ENCODE measurements at places on chromosomes 2 and 18. TPM values are rescaled to one million over a fixed set of nuclear protein-coding genes. Genes with fewer than 3 reads are reported as not detected.

DNA sequence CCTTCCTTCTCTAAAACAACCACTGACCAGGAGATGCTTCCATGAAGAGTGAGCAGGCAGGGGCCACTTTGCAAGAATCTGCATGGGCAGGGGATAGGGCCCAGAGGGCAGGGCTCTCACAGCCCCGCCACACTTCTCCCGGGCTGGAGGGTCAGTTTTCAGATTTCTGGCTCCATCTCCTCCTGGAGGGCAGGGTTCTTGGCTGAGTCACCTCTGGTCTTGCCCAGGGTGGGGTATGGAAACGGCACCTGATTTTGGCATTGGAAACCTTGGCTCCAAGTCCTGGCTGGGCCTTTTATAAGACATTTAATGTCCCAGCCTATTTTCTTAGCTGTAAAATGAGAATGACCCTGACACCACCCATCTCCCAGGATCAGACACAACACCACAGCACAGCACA, 27.6 kb upstream of the ASPRV1 start:
- no peak for DNase-seq

The SLC40A1 gene
- total RNA-seq, result 1.5 TPM

GRCh38 chr18:58362829-58363271, 266.0 kb downstream of the ALPK2 start:
- no peak for DNase-seq

- DNase-seq, result no peak
Measured at GRCh38 chr2:65275141-65275915, 47.7 kb downstream of the ACTR2 start.

GRCh38 chr2:234025891-234026401, 24.6 kb upstream of the SPP2 start:
- DNase-seq, result no peak

DNA sequence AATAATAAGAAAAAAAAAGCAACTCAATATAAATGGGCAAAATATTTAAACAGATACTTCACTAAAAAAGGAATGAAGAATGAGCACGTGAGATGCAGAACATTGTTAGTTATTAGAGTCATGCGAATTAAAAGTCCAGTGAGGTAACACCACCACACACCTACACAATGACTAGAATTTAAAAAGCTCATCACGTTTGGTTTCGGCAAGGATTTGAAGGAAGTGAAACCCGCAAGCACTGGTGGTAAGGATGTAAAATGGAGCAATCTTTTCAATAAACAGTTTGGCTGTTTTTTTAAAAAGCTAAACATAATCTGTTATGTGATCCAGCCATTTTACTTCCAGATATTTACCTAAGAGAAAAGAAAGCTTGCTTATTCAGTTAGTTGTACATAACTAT, 1181.6 kb upstream of the CELF4 start:
- no peak for DNase-seq

DNA sequence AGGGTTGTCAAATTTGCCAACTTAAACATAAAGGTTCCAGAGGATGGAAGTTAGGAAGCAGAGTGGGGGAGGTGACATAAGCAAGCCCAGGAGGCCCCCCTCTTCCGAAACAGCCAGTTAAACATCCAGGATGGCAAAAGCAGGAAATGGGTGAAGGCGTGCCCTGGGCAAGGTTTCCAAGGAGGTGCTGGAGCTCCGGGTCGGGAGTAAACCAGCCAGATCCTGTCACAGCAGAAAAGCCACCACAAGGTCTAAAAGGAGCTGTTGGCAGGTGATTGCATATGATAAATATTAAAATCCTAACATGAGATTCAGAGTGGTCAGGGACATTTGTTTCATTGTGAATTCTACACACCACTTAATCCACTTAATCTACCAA, 572.2 kb upstream of the SALL3 start:
- DNase-seq, result no peak

Data from HCT116 (cell line).